Adipose tissue (tissue), 3 donors: ENCODE measurements at places on chromosomes 3 and 15. TPM values are rescaled to one million over a fixed set of nuclear protein-coding genes. Genes with fewer than 3 reads are reported as not detected.

MESP1 gene
- 4.0 TPM for polyA plus RNA-seq

PLA2G4E gene
- polyA plus RNA-seq: not detected

CCR3 gene
- not detected for polyA plus RNA-seq

BCL2A1 gene
- polyA plus RNA-seq: 25.7 TPM

P3H2 gene
- polyA plus RNA-seq: 1.2 TPM

SMCO1 gene
- not detected for polyA plus RNA-seq

CPN2 gene
- polyA plus RNA-seq: 0.58 TPM

PLSCR4 gene
- 64.6 TPM for polyA plus RNA-seq

CNTN3 gene
- polyA plus RNA-seq: 0.45 TPM

CTXN2 gene
- polyA plus RNA-seq: not detected

FGF7 gene
- polyA plus RNA-seq: 117 TPM

IGSF11 gene
- polyA plus RNA-seq: 0.11 TPM

SAMMSON gene
- polyA plus RNA-seq: not detected

CYP11A1 gene
- 0.55 TPM for polyA plus RNA-seq

PAK6 gene
- 5.2 TPM for polyA plus RNA-seq

LIPH gene
- 1.7 TPM for polyA plus RNA-seq

CSPG4 gene
- 7.4 TPM for polyA plus RNA-seq

FBN1 gene
- polyA plus RNA-seq: 11.6 TPM

SYNM gene
- polyA plus RNA-seq: 15.4 TPM

RARRES1 gene
- 78.2 TPM for polyA plus RNA-seq

NOX5 gene
- polyA plus RNA-seq: 0.13 TPM

ROBO1 gene
- 1.8 TPM for polyA plus RNA-seq

TIGIT gene
- not detected for polyA plus RNA-seq

ARPC4 gene
- polyA plus RNA-seq: 68.9 TPM

ST3GAL6 gene
- 9.9 TPM for polyA plus RNA-seq

ZBTB47 gene
- 28.1 TPM for polyA plus RNA-seq

TIMMDC1 gene
- 85.7 TPM for polyA plus RNA-seq

VPS18 gene
- polyA plus RNA-seq: 6.9 TPM

PYGO1 gene
- 0.38 TPM for polyA plus RNA-seq

LRRC2 gene
- 1.2 TPM for polyA plus RNA-seq

THRB gene
- 8.1 TPM for polyA plus RNA-seq

CFAP100 gene
- polyA plus RNA-seq: not detected

LAMB2 gene
- 195 TPM for polyA plus RNA-seq
